ENCODE measurements at places on chromosomes 6 and 20. TPM values are rescaled to one million over a fixed set of nuclear protein-coding genes. Genes with fewer than 3 reads are reported as not detected.

EPPIN gene
- not detected for total RNA-seq

DNA sequence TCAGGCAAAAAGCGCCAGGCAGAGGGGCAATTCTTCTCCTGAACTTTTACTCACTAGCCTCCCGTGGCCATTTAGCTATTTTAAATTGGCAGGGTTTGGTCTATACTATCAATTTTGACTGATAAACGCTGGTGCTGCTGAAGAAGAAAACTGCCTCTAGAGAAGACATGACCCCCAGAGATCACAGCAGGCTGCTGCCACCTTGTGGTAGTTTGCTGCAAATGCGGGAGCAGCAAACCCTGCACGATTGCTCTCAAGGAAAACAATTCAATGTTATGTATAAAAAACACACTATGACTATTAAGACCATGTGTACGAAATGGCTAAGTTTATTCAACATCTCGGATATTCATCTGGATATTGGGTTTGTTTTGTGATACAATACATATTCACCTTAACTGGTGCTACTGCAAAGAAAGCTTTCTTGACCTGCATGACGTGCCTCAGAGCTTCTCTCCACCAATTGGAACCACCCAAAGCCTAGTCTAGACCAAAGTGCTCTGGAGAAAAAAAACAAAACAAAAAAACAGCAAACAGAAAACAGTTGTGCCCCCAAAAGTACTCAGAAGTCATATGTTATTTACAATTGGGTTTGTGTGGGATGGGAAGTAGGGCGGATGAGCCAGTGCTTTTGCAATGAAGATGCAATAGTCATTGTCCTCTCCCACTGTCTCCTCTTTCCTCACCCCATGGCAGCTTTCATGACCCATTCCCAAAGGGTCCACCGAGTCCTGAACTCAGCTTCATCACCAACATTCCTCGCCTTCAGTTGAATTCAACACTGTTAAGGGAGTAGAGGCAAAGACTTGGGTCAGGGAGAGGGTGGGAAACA is 19.6 kb upstream of the IL17F start:
- DNase-seq = peak; percentile 30

- no peak for DNase-seq
Observed at GRCh38 chr20:61896058-61896961, 169.4 kb downstream of the TAF4 start.

DNA sequence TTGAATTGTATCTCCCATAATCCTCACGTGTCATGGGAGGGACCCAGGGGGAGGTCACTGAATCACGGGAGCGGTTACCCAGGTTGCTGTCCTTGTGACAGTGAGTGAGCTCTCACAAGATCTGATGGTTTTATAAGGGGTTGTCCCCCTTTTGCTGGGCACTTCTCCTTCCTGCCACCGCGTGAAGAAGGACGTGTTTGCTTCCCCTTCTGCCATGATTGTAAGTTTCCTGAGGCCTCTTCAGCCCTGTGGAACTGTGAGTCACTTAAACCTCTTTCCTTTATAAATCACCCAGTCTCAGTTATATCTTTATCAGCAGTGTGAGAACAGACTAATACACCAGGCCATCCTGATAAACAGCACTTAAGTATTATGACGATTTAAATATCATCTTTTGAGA is 9.0 kb upstream of the MRGBP start:
- no peak for DNase-seq

DNA sequence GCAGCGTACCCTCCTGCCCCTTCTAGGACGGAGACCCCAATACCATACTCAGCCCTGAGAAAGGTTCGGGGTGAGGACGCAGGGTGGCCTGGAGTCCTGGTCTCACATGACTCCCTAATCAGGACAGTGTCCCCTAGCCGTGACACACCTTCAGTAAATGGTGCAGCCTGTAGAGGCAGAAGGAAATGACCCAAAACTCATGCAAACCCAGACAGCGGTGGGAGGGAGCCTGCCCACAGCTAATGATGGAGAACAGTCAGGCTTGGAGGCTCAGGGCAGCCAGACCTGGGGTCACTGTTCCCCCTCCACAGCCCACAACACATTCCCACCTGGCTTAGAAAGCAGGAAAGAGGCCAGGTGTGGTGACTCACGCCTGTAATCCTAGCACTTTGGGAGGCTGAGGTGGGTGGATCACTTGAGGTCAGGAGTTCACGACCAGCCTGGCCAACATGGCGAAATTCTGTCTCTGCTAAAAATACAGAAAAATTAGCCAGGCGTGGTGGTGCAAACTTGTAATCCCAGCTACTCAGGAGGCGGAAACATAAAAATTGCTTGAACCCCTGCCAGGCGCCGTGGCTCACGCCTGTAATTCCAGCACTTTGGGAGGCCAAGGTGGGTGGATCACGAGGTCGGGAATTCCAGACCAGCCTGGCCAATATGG is 8.8 kb upstream of the HMGA1 start:
- no peak for DNase-seq

DNA sequence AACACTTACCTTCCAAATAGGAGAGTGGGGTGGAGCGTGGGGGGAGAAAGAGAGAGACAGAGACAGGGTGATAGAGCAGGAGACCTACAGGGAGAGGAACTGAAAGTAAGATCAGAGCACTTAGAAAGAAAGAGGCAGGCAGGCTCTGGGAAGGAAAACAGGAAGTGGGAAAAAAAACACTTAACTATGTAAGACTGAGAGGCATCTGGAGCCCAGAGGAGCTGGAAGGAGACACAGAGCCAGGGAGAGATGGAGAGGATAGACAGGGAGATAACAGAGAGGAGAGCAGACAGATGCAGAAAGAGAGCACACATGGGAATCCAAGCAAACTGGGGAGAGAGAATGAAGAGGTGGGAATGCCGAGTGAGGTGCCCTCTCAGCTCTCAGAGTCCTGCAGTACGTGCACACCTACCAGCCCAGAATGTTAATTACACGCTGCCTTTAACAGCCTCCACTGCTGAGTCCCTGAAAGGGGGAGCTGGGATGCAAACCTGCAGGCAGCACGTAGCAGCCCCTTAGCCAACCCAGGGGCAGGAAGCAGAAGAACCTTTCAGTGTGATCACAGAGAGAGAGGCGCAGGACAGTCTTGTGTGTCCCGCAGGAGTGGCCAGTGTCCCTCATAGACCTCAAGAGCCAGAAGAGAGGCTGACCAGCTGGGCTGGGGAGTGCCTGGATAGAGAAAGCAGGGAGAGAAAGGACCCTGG is 132.7 kb upstream of the LRFN2 start:
- no peak for DNase-seq

DNA sequence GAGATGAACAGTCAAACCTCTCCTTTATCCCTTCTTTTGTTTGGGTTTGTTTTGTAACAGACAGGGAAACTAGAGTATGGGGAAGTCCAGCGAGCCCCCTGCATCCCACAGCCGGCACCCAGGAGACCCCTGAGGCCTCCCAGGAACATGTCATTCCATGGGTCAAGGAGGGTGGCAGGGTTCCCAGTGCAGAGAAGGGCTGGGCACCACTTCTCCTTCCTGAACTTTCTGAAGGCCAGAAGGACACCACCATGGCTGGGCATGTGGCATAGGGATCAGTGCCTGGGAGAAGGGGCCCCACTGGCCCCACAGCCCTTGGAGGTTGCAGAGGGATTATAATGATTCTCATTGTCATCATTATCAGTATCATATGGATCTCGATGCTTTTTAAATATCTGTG is 13.9 kb upstream of the CST7 start:
- DNase-seq = no peak

GRCh38 chr6:124659427-124659826 is 302.8 kb upstream of the RNF217 start:
- no peak for DNase-seq

PNLDC1 gene
- total RNA-seq = not detected

DNA sequence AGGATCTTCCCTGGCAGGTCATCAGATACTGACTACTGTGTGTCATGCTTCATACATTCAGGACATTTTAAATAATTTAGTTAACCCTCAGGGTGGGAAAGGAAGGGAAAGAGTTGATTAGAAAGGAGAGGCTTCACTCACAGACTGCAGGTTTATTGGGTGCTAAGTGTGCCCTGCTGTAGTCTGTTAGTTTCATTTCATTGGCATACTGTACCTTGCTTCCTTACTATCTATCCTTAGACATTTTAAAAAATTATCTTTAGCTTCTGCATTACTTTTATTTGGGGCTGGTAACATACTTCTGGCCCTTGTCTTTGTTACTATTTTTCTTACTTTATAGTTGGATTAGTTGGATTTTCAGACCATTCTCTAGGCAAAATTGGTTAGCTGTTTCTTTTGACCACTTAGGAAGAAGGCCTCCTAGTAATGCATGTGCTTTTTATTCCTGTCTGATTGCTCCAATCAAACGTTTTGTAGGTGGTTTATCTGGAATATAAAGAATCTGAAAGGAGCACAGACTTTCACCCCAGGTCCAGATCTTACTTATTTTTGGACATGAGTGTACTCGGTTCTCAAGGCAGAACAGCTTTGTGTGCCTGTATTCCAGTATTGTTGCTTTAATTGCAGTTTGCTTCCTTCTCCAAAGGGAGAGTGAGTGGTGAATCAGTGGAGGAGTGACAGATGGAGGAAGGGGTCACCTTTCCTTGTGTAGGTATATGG is 82.7 kb upstream of the PRDM1 start:
- DNase-seq = no peak

STMND1 gene
- not detected for total RNA-seq

GRCh38 chr6:41503827-41504465 is 42.2 kb upstream of the FOXP4 start:
- peak; percentile 51 for DNase-seq

GRCh38 chr6:18567380-18567779 is 180.2 kb downstream of the RNF144B start:
- DNase-seq = no peak

GRCh38 chr6:33571637-33572316 is 8.3 kb downstream of the BAK1 start:
- peak; percentile 28 for DNase-seq

FNDC1 gene
- total RNA-seq = 0.55 TPM

BTNL2 gene
- not detected for total RNA-seq

DNA sequence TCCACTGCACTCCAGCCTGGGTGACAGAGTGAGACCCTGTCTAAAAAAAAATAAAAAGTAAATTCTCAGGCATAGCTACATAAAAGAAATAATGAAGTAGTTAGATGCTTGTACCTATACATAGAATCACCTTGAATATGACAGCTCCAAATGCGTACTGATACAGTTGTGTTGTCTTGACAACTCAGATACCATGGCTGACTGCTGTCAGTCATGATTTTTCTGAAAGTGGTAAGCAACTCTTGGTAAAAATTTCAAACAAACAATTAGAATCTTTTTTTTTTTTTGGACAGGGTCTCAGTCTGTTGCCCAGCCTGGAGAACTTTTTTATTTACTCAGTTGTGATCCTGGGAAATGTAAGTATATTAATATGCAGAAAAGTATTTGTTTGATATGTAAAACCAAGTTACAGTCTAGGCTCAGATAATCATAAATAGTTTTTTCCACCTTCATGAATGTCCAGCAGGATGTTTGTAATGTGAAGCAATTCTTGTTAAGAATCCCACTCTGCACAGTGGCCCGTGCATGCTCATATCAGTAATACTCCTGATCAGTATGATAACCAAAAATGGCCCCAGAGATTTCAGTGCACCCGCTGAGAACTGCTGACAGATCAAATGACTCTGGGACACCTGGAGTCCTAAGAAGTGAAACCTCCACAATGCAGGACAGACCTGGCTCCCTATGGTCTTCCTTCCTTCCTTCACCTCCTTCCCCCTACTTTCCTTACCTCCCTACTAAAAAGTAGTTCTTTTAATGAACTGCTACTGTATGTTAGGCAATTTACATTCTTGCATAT is 14.0 kb upstream of the MAPK13 start:
- no peak for DNase-seq

DNA sequence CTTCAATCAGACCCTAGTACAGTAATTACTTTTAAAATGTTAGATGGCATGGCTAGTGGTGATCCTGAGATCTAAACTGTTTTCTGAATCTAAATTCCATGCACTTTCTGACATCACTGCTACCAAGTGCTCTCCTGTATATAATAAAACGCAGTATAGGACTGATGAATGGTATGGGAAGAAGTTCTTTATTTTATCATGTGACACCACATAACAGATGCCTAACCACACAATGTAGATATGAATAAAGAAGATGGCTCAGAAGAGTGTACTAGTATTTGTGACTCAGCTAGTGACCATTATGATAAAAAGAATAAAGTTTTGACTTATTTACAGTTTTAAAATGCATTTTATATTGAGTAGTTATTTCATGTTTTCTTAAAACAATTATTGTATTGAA is 8.5 kb downstream of the NDUFAF4 start:
- DNase-seq = no peak

DNA sequence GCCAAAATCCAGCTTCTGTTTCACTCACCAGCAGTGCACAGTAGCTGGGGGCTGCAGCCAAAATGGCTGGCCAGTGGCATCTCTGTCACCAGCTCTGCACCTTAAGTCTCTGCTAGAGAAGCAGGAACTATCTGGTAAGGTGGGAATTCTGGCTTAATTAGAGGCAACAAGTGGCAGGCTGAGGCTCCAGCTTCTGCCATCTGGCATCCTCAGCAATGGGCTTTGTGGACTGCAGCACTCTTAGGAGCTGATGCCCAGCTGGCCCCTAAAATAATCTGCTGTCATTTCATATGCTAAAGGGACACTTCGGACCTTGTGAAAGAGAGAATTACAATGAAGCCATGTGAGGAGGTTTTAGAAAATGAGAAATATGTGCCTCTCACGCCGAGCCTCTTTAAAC is 4.6 kb upstream of the CLDN20 start:
- DNase-seq = no peak

DNA sequence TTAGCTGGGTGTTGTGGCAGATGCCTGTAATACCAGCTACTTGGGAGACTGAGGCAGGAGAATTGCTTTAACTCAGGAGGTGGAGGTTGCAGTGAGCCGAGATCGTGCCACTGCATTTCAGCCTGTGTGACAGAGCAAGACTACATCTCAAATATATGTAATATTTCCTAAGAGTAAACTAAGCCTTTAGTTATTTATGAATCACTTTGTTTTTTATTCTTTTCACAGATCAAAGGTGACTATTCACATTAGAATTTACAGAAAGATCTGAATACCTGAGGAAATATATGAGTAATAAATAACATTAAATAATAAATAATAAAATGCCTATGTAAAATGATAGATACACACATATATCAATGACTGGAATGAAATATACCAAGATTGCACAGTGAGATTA is 630.8 kb upstream of the IMPG1 start:
- no peak for DNase-seq

GRCh38 chr6:56875961-56876360 is 78.9 kb upstream of the BEND6 start:
- no peak for DNase-seq

- no peak for DNase-seq
Observed at GRCh38 chr20:21019814-21020658, 86.1 kb downstream of the LINC00237 start.
